Activated T-cell treated with anti-CD3 and anti-CD28 coated beads, Interleukin-2, amount 50 U/mL, for 72 hours (primary cell): ENCODE measurements at places on chromosomes 1 and 21. TPM values are rescaled to one million over a fixed set of nuclear protein-coding genes. Genes with fewer than 3 reads are reported as not detected.

The CHRM3 gene
- 0.50 TPM for total RNA-seq

The RNU11 gene
- not detected for total RNA-seq

The RBP7 gene
- not detected for total RNA-seq

The EPHB2 gene
- total RNA-seq, result 0.22 TPM

The LEFTY1 gene
- total RNA-seq, result not detected

DNA sequence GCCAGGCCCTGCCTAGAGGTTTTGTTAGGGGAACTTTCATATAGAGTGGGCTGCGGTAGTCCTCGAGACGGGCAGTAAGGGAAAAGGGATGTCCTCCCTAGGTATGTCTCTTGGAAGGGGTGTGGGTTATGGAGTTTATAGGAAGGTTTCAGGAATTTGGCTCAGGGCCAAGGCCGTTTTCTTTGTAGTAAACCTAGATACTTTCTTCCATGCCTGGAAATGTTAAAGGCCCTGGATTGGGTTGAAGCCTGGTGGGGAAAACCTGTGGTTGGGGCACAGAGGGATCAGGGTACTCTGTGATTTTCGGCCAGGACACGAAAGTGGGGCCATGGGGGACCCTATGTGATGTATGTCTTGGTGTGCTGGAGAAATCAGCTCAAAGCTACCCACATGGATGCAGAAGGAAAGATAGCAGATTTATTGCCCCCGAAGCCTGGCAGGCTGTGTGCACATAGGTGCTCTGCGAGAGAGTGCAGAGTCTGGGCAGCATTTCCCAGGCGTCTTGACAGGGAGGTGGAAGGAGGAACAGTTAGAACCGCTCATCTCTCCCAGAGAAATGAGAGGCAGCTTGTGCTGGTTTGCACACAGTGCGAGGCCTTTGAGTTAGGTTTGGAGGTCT, 1.7 kb downstream of the SNAP47 start:
- peaks cover 66% of the 10 kb centered on the region for H3K4me1 ChIP-seq
- peak overlapping the region; percentile 99 for H3K27ac ChIP-seq
- no peaks in the 10 kb centered on the region for H3K27me3 ChIP-seq
- H3K4me3 ChIP-seq, result peak overlapping the region; percentile 36
- DNase-seq, result no peak

- DNase-seq, result no peak
- no peaks in the 10 kb centered on the region for H3K36me3 ChIP-seq
Measured at GRCh38 chr1:230493264-230493663, 67.1 kb upstream of the PGBD5 start.

GRCh38 chr1:221698579-221699349, 43.1 kb downstream of the DUSP10 start:
- H3K36me3 ChIP-seq, result peaks cover 13% of the 10 kb centered on the region
- no peak overlapping the region for H3K27ac ChIP-seq
- no peak overlapping the region for H3K4me3 ChIP-seq
- DNase-seq, result no peak
- H3K27me3 ChIP-seq, result no peaks in the 10 kb centered on the region

DNA sequence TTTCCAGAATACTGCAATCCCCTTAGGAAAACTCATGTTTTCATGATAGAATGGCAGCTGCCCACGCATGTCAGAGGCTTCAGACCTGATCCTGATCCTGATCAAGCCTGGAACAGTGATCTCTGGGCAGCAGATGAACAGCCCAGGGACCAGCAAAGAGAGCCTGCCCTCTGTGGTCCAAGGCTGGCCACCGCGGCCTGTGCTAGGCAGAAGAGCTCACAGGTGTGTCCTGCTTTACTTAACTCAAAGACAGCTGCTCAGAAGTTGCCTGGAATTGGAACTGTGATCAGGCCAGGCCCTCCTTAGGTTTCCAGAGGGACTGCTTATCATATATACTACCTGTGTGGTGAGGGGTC, 21.2 kb upstream of the BCAR3 start:
- peaks cover 12% of the 10 kb centered on the region for H3K27me3 ChIP-seq
- DNase-seq, result no peak
- H3K4me1 ChIP-seq, result peaks cover 21% of the 10 kb centered on the region
- no peak overlapping the region for H3K27ac ChIP-seq
- no peaks in the 10 kb centered on the region for H3K36me3 ChIP-seq
- no peak overlapping the region for H3K4me3 ChIP-seq

- H3K36me3 ChIP-seq, result no peaks in the 10 kb centered on the region
- H3K27ac ChIP-seq, result no peak overlapping the region
- no peak overlapping the region for H3K4me3 ChIP-seq
- no peak for DNase-seq
Measured at GRCh38 chr21:20802201-20802600, 196.0 kb upstream of the NCAM2 start.

- no peaks in the 10 kb centered on the region for H3K36me3 ChIP-seq
- no peaks in the 10 kb centered on the region for H3K27me3 ChIP-seq
- no peak for DNase-seq
- H3K4me1 ChIP-seq, result peaks cover 39% of the 10 kb centered on the region
- H3K27ac ChIP-seq, result no peak overlapping the region
Measured at GRCh38 chr1:167270349-167271092, 49.8 kb downstream of the POU2F1 start.

- no peak for DNase-seq
- H3K4me1 ChIP-seq, result no peaks in the 10 kb centered on the region
- H3K27ac ChIP-seq, result no peak overlapping the region
- no peaks in the 10 kb centered on the region for H3K36me3 ChIP-seq
Measured at GRCh38 chr1:220344745-220345144, 72.5 kb upstream of the RAB3GAP2 start.

- H3K36me3 ChIP-seq, result peaks cover 5% of the 10 kb centered on the region
- H3K27ac ChIP-seq, result peak overlapping the region; percentile 24
Measured at GRCh38 chr1:243598433-243598832, 251.6 kb downstream of the AKT3 start.

DNA sequence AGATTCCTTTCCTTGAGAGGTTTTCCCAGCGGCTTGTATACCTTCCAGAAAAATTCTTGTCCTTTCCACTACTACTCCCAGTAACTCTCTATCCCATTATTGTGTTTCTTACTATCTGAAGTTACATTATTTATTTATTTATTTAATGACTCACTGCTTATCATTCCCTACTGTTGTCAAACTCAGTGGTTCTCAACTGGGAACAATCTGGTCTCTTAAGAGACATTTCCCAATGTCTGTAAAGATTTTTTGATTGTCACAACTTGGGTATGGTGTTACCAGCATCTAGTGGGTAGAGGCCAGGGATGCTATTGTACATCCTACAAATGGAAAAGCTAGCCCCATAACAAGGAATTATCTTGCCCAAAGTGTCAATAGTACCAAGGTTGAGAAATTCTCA, 771.5 kb upstream of the ADGRL2 start:
- H3K4me3 ChIP-seq, result no peak overlapping the region
- H3K36me3 ChIP-seq, result no peaks in the 10 kb centered on the region
- H3K27ac ChIP-seq, result no peak overlapping the region
- H3K27me3 ChIP-seq, result no peaks in the 10 kb centered on the region
- H3K4me1 ChIP-seq, result no peaks in the 10 kb centered on the region

DNA sequence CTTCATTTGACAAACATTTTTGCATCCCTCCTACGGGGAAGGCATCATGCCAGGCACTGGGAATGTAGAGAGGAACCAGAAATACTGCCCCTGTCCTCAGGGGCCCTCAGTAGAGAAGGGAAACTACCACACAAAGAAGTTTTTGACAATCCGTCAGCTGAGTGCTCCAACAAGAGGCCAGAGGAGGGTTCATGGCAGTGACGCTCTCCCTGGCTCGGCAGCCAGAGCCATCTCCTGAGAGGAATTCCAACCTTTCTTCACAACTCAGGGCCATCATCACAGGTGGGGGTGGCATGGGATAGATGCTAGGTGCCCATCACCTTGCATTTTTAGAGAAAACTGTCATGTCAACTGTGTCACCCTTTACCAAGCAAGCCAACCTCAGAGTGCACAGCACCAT, 154.1 kb downstream of the HIVEP3 start:
- DNase-seq, result no peak
- H3K4me3 ChIP-seq, result no peak overlapping the region
- H3K4me1 ChIP-seq, result peaks cover 6% of the 10 kb centered on the region
- H3K36me3 ChIP-seq, result no peaks in the 10 kb centered on the region
- H3K27me3 ChIP-seq, result no peaks in the 10 kb centered on the region

DNA sequence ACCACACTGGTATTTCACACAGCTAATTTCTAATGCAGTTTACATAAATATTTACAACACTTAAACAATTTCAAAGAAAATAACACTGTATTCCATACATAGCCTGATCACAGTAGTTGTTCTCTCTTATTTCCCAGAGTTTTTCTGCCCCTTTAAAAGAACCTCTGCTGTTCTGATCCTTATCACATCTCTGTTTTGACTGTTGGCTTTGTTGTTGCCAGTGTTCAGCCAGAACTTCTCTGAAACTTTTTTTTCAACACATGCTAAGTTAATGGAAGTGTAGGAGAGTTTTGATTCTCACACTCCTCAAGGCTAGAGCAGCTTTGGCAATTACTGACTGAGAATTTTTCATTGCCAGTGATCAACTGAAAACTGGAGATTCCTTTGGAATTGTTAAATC, 11.1 kb downstream of the SELE start:
- DNase-seq, result no peak
- H3K27ac ChIP-seq, result no peak overlapping the region
- no peaks in the 10 kb centered on the region for H3K4me1 ChIP-seq

DNA sequence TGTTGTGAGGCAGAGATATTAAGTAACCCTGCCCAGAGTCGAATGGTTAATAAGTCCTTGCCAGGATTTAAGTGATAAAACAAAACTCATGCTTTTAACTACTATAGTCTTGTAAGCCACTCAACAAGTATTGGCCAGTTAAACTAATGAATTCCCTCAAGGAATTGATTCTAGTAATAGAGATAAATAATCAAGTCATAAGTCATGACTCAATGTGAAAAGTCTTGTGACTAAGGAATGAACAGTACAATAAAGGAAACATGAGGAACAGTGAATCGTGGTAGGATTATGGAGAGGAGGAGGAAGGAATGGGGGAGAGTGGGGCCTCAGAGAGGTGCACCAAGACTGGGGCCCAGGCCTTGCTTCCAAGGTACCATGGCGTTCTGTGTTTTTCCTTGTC, 104.7 kb downstream of the FGGY start:
- no peaks in the 10 kb centered on the region for H3K4me1 ChIP-seq
- no peak for DNase-seq
- no peaks in the 10 kb centered on the region for H3K36me3 ChIP-seq
- H3K27me3 ChIP-seq, result no peaks in the 10 kb centered on the region
- H3K4me3 ChIP-seq, result no peak overlapping the region

GRCh38 chr1:81695741-81696140, 105.0 kb upstream of the ADGRL2 start:
- no peak overlapping the region for H3K27ac ChIP-seq
- no peak for DNase-seq
- H3K27me3 ChIP-seq, result peaks cover 5% of the 10 kb centered on the region
- no peak overlapping the region for H3K4me3 ChIP-seq
- H3K36me3 ChIP-seq, result no peaks in the 10 kb centered on the region

DNA sequence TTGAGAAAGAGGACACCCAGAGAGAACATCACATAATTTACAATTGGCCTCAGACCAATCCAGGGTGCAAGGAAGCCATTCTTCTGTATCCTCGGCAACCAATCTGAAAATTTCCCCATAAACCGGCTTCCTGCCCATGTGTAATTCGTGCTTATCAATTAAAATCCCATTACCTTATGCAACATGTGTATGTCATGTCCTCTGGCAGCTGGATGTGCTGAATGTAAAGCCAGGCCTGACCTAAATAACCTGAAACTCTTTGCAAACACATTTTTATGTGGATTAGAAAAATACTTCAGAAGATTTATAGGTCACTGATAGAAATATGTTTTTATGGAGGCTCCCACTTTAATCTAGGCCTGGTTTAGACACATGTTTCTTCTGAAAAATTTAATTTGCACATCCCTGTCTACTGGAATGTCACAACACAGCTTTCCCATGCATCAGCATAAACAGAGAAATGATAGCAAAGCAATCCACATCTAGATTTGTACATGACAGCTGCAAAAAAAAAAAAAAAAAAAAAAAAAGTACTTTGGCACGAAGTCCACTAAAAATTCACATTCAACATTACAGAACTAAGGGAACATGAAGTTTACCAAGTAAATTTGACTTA, 69.4 kb upstream of the SAMSN1 start:
- no peak overlapping the region for H3K4me3 ChIP-seq
- no peaks in the 10 kb centered on the region for H3K27me3 ChIP-seq
- peaks cover 40% of the 10 kb centered on the region for H3K4me1 ChIP-seq
- no peak overlapping the region for H3K27ac ChIP-seq
- H3K36me3 ChIP-seq, result peaks cover 7% of the 10 kb centered on the region

DNA sequence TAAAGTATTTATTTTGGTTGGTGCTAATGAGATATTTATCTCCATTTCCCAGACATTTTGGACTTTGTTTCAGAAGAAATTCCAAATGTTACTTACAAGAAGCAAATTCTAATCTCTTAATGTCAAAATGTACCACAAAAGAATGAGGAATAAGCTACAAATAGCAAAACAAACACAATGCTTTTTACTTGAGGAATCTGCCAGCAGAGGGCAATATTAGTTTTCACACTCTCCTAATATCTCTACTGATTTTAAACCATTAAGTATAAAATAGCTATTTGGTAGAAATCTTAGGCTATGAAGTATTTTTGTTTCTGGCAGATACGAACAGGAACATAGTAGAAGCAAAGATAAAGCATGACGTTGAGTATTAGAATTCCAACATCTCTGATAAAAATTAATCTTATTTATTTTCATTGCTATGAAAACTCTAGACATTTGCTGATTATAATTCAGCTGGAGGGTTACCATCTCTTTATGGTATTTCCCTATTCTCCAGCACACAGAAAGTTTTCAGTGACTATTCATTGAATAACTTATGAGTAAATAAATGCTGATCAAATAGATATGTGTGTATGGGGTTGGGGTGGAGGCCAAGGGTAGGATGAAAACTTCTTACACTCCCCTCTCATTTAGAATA, 13.4 kb upstream of the HMCN1 start:
- H3K4me1 ChIP-seq, result no peaks in the 10 kb centered on the region
- DNase-seq, result no peak
- H3K27ac ChIP-seq, result no peak overlapping the region
- H3K4me3 ChIP-seq, result no peak overlapping the region
- no peaks in the 10 kb centered on the region for H3K36me3 ChIP-seq

DNA sequence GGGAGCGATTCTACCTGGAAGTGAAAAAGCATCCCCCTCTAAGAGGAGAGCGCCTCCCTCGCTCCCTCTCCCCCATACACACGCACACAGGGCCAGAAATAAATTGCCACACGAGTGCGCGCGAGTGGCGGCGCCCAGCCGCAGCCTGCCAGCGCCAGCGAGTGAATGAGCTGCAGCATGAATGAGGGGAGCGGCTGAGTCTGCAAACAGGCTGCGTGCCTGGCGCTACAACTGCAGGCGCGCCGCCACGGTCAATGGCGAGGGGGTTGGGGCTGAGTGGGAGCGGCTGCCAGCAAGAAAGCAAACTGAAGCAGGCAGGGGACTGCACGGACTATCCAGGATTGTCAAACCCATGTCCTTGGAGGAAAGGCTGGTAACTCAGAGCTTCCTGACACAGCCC, 2.2 kb downstream of the CAMK1G start:
- peak overlapping the region; percentile 11 for H3K4me3 ChIP-seq
- no peak overlapping the region for H3K27ac ChIP-seq
- DNase-seq, result no peak

- H3K27me3 ChIP-seq, result no peaks in the 10 kb centered on the region
- no peak for DNase-seq
- H3K4me1 ChIP-seq, result no peaks in the 10 kb centered on the region
- no peak overlapping the region for H3K4me3 ChIP-seq
Measured at GRCh38 chr1:93811326-93812065, 67.5 kb downstream of the DNTTIP2 start.
